ENCODE measurements at places on chromosomes 2 and 18. TPM values are rescaled to one million over a fixed set of nuclear protein-coding genes. Genes with fewer than 3 reads are reported as not detected.

Gene TANK
- total RNA-seq = 74.6 TPM

- no peak for DNase-seq
Measured at GRCh38 chr2:26533661-26534060, 55.7 kb upstream of the OTOF start.

- DNase-seq = no peak
Measured at GRCh38 chr2:107062173-107062572, 176.2 kb upstream of the ST6GAL2 start.

Gene EVA1A
- total RNA-seq = not detected

DNA sequence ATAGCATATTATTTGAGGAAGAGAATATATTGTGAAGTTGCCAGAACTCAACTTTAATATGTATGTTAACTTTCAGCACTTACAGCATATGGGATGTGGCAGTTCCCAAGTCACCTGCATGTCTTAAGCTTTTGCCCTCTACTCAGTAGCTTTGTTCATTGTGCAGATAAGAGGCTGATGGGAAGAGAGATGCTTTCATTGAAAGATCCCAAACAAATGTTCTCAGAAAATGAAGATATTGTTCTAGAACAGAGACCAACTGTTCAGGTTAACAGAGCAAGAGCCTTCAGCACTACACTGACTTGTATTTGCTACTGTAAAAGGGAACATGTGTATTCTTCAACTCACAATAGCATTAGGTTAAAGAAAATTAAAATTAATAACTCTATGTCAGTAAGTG, 28.1 kb downstream of the GAREM1 start:
- DNase-seq = no peak

Gene MYO7B
- total RNA-seq = 0.19 TPM

DNA sequence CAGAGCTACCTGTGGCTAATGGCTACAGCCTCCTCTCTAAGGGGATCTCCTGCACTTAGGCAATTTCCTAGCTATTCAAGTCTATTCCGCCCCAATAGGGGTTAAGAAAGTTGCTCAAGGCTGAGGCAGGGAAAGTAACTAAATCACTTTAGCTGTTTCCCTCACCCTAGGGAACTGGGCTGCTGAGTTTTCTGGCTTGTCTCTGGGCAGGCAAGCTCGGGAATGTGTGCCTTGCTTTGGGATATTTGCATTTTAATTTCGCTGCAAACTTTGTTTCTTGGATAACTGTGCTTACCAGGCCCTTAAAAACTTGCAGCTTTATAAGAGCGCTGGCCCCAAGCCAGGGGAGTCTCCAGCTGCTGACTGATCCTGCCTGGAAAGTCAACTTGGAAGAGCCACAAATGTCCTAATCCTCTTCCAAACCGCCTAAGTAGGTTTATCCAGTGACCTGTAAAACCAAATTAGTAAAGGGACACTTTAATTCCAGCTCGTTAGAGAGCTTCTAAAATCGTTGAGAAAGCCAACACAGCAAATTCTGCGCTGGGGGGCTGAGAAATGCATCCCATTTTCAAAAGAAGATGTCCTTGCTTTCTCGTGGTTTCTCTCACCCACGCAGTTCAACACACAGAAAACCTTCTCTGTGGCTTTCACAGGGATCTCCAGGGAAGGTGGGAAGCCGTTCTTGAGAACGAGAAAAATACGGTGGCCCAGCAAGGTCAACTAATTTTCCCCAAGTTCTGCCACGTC, 59.5 kb upstream of the SP3 start:
- DNase-seq = no peak

Gene CFAP210
- not detected for total RNA-seq

Gene GPR45
- not detected for total RNA-seq

DNA sequence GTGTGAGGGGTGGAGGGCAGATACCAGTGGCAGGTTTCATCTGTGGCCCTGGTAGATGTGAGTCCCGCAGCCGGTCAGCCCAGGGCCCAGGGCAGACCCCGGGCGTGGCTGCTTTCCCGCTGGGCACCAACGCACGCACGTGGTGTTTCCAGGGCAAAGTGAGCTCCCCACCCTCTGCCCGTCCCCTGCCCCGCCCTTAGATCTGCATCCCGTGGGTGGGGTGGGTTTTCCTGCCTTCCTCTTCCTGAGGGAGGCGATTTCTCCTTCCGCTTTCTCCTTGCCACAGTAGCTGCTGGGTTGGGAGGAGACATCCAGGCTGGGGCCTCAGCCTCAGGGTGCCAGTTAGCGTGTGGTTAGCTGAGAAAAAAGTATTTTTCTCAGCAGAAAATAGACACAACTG, 49.6 kb downstream of the ODC1 start:
- DNase-seq = no peak

DNA sequence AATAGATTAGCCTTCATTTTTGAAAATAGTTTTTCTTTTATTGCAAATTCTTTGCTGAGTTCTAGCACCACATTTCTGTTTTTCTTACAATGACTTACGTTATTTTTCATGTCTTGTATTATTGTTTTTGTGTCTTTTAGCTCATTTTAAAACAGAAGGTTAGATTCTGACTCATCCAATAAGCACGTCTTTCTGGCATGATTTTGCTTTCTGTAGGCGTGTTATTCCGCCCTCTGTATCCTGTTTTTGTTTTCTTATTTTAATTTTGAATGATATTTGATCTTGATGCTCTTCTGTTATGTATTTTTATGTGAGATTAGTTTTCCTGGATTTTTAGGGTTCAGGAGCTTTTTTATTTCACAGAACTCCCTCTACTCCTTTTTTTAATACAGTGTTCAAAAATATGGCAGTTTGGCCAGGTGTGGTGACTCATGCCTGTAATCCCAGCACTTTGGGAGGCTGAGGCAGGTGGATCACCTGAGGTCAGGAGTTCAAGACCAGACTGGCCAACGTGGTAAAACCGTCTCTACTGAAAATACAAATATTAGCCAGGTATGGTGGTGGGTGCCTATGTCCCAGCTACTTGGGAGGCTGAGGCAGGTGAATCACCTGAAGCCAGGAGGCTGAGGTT, 145.0 kb downstream of the CLIP4 start:
- no peak for DNase-seq

All from esophagus muscularis mucosa (tissue), 4 donors.